ENCODE measurements at places on chromosomes 2 and 18. TPM values are rescaled to one million over a fixed set of nuclear protein-coding genes. Genes with fewer than 3 reads are reported as not detected.

- no peaks in the 10 kb centered on the region for H3K36me3 ChIP-seq
- no peaks in the 10 kb centered on the region for H3K4me1 ChIP-seq
- H3K27ac ChIP-seq, result no peak overlapping the region
- no peaks in the 10 kb centered on the region for H3K27me3 ChIP-seq
These were observed 238.5 kb upstream of the ZNF521 start for GRCh38 chr18:25590456-25590855.

Gene CHRNA1
- not detected for total RNA-seq

Gene ASB18
- not detected for total RNA-seq

Gene LONRF2
- total RNA-seq, result 0.04 TPM

GRCh38 chr2:120881981-120882788 lies 146.5 kb downstream of the GLI2 start:
- no peak overlapping the region for H3K4me3 ChIP-seq
- no peaks in the 10 kb centered on the region for H3K36me3 ChIP-seq
- no peak for DNase-seq
- no peaks in the 10 kb centered on the region for H3K4me1 ChIP-seq
- H3K27ac ChIP-seq, result no peak overlapping the region

DNA sequence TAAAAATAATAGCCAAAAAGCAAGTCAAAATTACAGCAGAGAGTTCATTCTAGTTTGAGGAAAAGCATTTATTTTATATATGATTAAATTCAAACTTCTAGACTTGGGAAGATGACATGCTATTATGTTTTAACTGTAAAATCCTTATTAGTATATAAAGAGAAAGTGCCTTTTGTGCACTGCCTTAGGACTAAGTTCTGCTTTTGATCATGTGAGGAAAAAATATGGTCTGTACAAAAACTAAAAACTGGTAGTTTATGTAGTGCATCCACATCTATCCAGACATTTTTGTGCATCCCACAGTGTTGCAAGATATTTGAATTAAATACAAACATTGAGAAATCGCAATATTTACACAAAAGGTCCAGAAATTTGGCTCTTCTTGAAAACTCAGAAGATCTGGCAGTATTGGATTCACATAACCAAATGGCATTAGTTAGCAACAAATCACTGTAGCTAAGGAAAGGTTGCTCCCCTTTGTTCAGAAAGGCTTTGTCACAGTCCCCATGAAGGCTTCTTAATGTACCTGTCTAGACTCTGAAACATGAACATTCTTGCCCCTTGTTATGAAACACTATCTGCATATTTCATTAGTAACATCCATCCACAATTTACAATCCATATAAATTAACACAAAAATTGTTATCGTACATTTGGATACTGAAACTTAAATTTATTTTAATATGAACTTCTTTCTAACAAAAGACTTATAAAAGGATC lies 2.2 kb downstream of the MMADHC start:
- peaks cover 48% of the 10 kb centered on the region for H3K4me1 ChIP-seq
- H3K27me3 ChIP-seq, result peaks cover 7% of the 10 kb centered on the region
- no peak for DNase-seq
- H3K36me3 ChIP-seq, result peaks cover 42% of the 10 kb centered on the region
- H3K27ac ChIP-seq, result no peak overlapping the region

DNA sequence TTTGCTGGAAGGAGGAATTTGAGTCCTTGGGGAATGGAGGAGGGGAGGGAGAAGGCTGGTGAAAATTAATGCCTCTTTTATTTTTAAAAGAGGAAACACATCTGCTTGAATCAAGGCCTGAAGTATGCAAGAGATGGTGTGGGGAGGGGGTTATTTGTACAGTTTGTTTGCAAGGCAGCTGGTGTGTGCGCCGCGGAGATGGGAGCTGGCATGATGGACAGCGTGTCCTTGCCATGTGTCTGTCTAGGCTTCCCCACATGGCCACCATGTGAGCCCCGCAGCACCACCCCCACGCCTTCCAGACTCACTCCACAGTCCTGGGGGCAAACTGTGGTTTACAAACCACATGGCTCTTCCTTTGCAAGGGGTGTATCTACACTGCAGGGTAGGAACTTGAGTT lies 154.8 kb upstream of the APCDD1 start:
- H3K4me1 ChIP-seq, result no peaks in the 10 kb centered on the region
- H3K27me3 ChIP-seq, result peaks cover 4% of the 10 kb centered on the region
- DNase-seq, result no peak
- no peak overlapping the region for H3K27ac ChIP-seq
- H3K36me3 ChIP-seq, result no peaks in the 10 kb centered on the region

Gene AUP1
- 122 TPM for total RNA-seq

- H3K4me3 ChIP-seq, result no peak overlapping the region
- DNase-seq, result no peak
- H3K36me3 ChIP-seq, result no peaks in the 10 kb centered on the region
- H3K27me3 ChIP-seq, result peaks cover 4% of the 10 kb centered on the region
- H3K4me1 ChIP-seq, result no peaks in the 10 kb centered on the region
- no peak overlapping the region for H3K27ac ChIP-seq
These were observed 39.4 kb downstream of the MYT1L start for GRCh38 chr2:2291500-2292260.

GRCh38 chr2:17272652-17273525 lies 245.4 kb downstream of the RAD51AP2 start:
- H3K36me3 ChIP-seq, result no peaks in the 10 kb centered on the region
- no peaks in the 10 kb centered on the region for H3K4me1 ChIP-seq
- H3K4me3 ChIP-seq, result no peak overlapping the region
- no peaks in the 10 kb centered on the region for H3K27me3 ChIP-seq
- no peak overlapping the region for H3K27ac ChIP-seq
- DNase-seq, result no peak

GRCh38 chr2:212037062-212037461 lies 501.5 kb downstream of the ERBB4 start:
- no peak overlapping the region for H3K27ac ChIP-seq
- no peaks in the 10 kb centered on the region for H3K4me1 ChIP-seq
- H3K27me3 ChIP-seq, result no peaks in the 10 kb centered on the region
- H3K4me3 ChIP-seq, result no peak overlapping the region
- no peak for DNase-seq
- no peaks in the 10 kb centered on the region for H3K36me3 ChIP-seq

- H3K36me3 ChIP-seq, result no peaks in the 10 kb centered on the region
- DNase-seq, result no peak
- H3K4me3 ChIP-seq, result no peak overlapping the region
- no peak overlapping the region for H3K27ac ChIP-seq
These were observed 97.9 kb downstream of the FIGN start for GRCh38 chr2:163637871-163638270.

GRCh38 chr2:151198645-151199044 lies 63.0 kb downstream of the RBM43 start:
- no peak overlapping the region for H3K4me3 ChIP-seq
- no peaks in the 10 kb centered on the region for H3K4me1 ChIP-seq
- peaks cover 2% of the 10 kb centered on the region for H3K27me3 ChIP-seq
